Erythroblast (primary cell): ENCODE measurements at places on chromosomes 1 and 21.

- no peak for DNase-seq
Measured at GRCh38 chr1:78035121-78035520, 10.6 kb upstream of the GIPC2 start.

DNA sequence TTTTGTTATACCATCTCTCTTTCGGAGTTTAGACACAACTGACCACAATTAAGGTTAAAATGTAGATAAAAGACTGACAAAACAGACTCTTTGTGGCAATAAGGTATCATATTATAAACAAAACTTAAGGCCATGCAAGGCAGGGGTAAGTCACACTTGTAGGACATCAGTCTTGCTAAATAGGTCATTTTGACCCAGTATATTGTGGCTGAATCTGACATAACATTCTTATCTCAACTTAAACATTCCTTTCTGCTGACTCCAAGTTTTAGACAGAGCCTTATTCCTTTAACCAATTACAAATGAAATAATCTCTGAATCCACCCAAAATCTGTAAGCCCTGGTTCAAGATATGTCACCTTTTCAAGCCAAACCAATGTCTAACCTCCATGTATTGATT lies 733.4 kb upstream of the B3GALT2 start:
- no peak for DNase-seq

- DNase-seq, result peak; percentile 41
Measured at GRCh38 chr21:42698733-42699132, 45.3 kb downstream of the PDE9A start.

DNA sequence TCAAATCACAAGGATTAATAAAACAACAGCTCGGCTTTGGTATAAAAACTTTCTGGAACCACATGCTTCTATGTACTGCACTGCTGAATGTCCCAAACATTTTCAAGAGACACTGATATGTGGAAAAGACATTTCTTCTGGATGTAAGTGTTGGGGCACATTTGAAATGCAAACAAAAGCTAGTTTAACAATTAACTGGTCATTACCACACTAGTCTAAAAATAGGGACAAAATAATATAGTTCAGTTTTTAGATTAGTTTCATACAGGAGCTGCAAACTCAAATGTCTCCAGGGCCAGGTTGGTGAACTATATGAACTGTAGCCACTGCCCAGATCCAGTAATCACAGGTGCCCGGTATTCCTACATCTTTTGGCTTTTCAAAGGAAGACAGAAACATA lies 3.2 kb downstream of the IL23R start:
- no peak for DNase-seq

DNA sequence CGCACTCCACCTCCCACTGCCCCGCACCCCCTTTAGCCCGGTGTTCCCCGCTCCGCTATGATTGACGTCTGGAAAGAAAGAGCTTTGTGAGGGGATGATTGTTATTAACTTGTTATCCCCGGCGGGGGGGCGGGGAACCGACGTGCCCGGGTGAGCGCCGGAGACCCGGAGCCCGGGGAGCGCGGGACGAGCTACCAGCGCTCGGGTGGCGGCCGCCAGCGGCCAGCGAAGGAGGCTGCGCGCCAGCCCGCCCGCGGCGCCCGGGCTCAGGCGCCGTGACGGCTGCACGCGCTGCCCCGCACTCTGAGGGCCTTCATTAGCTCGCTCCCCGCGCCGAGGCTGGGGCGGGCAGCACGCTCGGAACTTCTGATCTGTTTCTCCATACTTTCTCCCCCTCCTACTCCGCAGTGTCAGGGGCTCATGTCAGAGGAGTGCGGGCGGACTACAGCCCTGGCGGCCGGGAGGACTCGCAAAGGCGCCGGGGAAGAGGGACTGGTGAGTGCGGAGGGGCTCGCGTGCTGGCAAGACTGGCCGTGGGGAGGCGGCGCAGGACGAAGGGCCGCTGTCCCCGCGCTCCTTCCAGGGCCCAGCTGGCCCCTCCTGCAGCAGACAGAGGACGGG lies 2.1 kb downstream of the LHX8 start:
- DNase-seq, result no peak

GRCh38 chr1:219189021-219189824 lies 15.5 kb downstream of the LYPLAL1 start:
- DNase-seq, result peak; percentile 32

DNA sequence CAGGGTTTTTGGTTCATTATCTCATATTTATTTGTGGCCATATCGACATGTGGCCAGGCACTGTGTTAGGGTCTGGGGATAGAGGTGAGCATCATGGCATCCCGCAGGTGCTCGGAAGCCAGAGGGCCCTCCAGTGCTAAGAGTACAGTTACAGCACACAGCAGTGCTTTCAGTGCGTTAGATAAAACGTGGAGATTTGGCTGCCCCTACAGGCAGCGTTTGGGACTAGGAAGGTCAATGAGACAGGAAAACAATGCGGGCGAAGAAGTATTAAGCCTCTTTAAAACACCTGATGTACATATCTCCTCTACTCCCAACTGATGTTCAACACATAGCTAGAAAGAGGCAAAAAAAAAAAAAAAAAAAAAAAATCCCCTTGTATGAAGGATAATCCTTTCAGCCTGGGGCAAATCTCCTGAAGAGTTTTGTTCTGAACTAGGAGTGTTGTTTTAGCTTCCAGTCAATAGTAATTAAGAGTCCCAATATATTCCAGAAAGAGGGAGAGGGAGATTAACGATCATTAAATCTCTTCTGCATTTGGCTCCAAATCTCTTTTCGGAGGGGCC lies 80.1 kb downstream of the CAPZB start:
- no peak for DNase-seq

DNA sequence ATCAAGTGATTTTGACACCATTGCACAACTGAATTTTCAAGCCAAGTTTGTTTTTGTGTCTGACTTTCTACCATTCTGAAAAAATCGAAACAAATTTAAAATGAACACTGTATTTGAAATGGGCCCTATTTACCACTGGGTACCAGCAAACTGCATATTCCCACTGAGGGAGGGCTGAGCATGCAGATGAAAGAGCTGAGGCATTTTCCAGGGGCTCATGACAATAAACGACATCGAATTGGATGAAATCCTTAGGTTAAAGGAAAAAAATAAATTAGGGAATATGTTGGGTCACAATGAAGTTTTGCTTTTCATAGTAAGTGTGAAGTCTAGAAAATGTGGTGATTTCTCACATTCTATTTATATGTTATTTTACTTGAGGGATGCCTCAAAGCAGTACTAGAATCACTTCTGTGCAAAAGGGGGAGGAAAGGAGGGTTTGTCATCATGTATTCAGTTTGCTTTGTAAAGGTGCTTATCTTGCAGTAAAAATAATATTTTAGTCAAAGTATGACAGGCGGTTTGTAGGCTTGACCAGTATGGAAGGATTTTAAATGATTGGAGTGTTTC lies 11.2 kb downstream of the ZBTB18 start:
- DNase-seq, result no peak

DNA sequence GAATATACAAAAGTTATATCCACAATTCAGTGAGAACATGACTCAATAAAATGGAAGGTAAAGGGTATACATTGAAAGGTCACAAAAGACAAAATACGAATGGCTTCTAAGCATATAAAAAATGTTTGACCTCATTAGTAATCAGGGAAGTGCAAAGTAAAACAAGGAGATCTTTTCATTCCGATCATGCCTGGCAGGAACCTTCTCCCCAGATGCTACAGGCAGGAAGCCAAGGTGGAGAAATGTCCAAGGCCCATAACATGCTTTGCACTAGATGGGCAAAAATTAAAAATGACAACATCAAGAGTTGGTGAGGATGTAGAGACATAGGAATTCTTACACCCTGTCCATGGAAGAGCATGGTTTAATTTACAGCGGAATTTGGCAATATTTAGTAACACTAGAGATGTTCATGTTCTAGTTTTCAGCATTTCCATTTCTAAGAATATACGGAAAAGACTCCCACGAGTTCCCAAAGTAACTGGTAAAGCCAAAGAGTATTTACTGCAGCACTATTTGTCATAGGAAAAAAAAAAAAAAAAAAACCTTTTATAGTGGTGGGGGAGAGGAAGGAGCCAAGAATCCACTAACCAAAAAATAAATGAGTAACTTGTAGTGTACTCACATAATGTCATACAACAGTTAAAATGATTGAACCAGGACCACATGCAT lies 184.5 kb upstream of the KAZN start:
- DNase-seq, result no peak

- no peak for DNase-seq
Measured at GRCh38 chr1:110875216-110875731, 2.3 kb downstream of the CD53 start.

DNA sequence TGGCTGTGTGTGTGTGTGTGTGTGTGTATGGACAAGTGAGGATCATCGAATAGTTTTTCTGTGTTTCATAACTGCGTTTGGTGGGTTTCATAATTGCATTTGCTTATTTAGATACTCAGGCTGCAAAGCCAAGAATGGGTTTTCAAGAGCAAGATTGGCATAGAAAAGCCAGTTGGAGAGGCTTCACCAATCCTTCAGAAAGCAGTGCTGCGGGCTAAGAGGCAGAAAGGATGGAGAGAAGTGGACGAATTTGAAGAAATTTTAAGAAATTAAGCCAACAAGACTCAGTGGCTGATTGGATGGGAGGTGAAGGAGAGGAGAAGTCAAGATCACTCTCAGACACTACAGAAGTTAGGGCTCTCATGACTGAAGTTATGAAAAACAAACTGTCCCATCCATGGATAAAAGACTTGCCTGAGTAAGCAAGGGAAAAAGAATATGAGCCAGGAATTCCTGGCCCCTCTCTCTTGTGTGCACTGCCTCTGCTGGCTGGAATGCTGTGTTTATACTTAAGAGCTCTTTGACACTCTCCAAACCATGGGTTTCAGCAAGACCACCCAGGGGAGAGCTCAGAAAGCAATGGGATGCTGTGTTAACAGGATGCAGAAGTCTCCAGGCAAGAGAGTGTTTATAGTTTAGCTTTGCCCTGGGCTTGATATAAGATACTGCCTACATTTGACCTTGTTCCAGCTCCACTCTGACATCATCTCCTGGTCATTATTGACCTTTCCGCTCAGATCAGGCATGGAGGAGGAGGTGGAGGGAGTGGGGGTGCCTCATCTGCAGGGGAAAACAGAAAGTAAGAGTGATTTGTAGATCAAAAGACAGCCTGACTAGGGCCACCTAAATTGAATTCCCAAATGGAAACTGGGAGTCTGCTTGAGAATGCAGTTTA lies 232.0 kb upstream of the PLXNA2 start:
- no peak for DNase-seq

DNA sequence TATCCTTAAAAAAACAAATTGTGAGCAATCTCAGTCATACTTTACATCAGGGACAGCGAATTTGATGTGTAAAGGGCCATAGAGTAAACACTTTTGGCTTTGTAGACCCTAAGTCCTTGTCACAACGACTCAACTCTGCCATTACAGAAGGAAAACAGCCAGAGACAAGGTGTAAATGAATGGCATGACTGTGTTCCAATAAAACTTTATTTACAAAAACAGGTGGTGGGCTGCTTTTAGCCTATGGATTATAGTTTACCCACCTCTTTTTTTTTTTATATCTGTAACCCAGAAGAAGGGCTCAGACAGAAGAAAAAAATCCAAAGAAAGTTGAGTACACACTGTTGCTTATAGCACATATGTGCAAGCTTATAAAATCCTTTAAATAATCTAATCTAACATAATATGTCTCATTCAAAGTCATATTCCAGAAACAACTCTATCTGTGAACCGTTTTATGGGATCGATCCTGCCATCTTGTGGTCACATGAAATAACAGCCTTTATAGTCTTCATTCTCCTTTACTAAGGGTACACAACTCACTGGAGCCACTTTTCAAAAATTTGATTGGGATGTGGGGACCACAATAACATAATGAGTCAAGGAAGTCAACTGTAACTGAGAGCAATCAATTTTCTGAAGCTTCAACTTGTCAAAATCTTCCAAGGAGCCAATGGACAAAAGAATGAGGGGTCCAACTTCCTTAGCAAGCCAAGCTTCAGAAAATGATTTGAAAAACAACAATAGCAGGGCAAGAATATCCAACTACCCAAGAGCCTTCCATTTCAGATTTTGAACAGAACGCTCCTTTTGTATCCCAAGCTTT lies 142.2 kb upstream of the KRTAP19-8 start:
- DNase-seq, result peak; percentile 40

GRCh38 chr1:49199564-49199963 lies 422.9 kb upstream of the BEND5 start:
- DNase-seq, result no peak

- DNase-seq, result no peak
Measured at GRCh38 chr1:64856553-64856952, 109.8 kb downstream of the JAK1 start.

GRCh38 chr1:240465531-240465940 lies 146.4 kb downstream of the GREM2 start:
- DNase-seq, result no peak

DNA sequence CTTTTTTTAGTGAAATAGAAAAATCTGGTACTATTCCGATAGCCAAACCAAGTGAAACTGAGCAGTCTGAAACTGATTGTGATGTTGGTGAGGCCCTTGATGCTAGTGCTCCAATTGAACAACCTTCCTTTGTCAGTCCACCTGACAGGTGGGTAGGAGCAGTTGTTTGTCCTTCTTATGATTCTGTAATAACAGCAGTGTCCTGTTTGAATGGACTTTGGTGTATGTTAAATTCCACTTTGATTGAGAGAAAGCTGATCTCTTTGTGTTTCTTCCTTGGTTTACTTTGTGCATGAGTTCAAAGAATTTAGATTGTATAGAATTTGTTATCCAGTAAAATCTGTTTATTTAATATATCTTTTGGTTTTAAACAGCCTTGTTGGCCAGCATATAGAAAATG lies 24.3 kb downstream of the SUCO start:
- DNase-seq, result no peak

DNA sequence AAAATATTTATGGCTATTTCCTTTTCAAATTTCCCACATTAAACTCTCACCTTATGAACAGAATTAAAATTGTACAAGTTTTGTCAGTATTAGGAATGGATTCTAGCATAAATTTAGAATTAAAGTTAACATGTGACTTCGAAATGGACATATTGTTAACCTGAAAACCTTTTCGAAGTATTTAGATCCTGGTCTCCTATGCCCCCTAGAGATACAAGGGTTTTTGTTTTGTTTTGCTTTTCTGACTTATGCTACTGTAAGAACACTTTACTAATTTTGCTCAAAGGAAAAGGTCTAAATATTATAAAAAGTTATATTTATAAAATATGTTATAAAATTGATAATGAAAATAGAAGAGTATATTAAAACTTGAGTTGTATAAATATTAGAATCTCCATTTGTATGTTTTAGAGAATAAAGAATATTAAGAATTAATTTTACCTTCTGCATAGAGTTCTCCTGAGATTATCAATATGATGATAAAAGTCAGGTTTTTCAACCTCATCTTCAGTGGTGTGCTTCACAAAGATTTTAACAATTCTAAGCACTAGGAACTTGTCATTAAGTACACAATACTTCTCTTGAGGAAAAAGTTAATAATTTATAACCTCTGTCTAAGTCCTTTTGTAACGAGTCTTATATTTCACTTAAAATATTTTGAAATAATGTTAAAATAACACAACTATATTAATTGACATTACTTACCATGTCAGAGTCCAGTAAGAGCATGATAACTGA lies at the start of gene F13B:
F13B (minus strand) TSS at position 542 of the 738 bp plus-strand sequence; CDS start at position 505, 37 bp downstream.
- DNase-seq, result no peak

GRCh38 chr1:165637427-165637826 lies 6.4 kb downstream of the MGST3 start:
- DNase-seq, result no peak
